ENCODE measurements at places on chromosomes 3 and 15.

DNA sequence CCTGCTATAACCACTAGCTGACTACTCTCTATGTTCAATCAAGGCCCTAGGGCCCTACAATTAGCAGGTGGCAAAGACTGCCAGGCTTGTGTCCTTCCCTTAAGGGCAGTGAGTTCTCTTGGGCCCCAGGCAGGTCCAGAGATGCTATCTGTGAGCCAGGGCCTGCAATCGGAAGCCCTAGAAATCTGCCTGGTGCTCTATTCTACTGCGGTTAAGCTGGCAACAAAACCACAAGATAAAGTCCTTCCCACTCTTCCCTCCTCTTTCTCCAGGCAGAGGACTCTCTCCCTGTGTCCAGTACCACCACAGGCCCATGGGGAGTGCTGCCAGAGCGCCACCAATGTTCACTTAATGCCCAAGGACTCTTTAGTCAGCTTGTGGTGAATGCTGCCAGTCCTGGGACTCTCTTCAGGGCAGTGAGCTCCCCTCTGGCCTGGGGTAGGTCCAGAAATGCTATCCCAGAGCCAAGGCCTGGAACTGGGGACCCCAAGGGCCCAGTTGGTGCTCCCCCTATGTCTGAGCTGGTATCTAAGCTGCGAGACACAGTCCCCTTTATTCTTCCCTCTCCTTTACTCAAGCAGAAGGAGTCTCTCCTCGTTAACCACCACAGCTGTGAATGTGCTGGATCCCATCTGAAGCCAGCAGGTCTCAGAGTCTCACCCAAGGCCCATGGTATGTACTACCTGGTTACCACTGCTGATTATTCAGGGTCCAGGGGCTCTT lies 34.7 kb downstream of the XXYLT1 start:
- DNase-seq = no peak

GRCh38 chr3:126913524-126913923 lies 69.4 kb upstream of the PLXNA1 start:
- peak; percentile 54 for DNase-seq

- DNase-seq = no peak
Observed at GRCh38 chr3:132927896-132928295, 110.3 kb upstream of the TMEM108 start.

GRCh38 chr15:89490081-89490813 lies 6.1 kb downstream of the RHCG start:
- no peak for DNase-seq

DNA sequence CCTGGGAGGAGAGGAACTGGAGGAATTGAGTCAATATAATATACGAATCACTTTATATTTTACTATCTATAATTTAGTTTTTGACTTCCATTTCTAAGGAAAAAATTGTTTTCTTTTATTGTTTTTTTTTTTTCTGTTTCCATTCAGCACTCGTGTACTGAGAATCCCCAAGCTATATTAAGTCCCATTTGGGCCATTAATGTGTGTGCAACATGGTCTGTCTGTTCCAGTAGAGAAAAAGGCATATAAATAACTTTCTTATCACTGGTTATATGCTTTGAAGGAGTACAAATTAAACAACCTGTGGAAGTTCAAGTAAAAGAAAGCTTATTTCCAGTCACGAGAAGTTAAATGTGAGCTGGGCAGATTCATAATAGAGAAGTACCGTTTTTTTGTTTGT lies 498.9 kb upstream of the TPRG1 start:
- no peak for DNase-seq

- peak; percentile 6 for DNase-seq
Observed at GRCh38 chr15:71201477-71201876, 86.2 kb downstream of the THSD4 start.

- no peak for DNase-seq
Observed at GRCh38 chr3:73485877-73486330, 138.8 kb downstream of the PDZRN3 start.

GRCh38 chr15:77048135-77048876 lies 22.6 kb downstream of the TSPAN3 start:
- DNase-seq = no peak

DNA sequence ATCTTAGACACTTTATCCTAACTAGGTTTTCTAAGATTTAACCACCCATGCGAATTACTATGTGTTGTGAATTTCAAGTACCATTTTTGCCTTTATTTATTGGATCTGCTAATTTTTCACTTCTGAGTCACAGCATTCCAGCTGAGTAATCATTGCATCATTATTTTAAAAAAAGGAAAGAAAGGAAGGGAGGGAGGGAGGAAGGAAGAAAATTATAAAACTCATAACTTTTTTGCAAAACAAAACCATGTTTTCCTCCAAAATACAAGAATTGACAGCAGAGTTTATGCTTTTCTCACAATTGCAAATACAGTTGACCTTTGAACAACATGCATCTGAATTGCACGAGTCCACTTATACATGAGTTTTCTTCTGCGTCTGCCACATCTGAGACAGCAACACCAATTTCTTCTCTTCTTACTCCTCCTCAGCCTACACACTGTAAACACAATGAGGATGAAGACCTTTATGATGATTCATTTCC lies 651.4 kb upstream of the NECTIN3 start:
- DNase-seq = peak; percentile 8

- no peak for DNase-seq
Observed at GRCh38 chr3:143216709-143217182, 97.2 kb downstream of the CHST2 start.
